ENCODE measurements at places on chromosomes 2 and 18.

DNA sequence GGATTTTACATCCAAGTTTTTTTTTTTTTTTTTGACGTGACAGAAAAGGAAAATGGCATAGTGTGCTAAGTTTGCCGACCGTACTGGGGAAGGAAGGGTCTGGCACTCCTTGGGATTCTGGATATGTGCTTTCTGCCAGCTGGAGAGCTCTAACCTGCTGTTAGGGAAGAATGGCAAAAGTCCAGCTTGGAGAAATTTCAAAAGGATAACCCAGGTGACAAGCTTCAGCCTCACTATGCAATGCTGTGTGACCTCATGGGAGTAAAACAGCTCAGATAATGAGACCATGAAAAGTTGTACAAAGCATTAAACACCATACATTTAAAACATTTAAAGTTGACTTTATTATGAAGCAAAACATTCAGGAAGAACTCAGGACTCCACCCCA is 10.3 kb upstream of the GPR45 start:
- DNase-seq: no peak

DNA sequence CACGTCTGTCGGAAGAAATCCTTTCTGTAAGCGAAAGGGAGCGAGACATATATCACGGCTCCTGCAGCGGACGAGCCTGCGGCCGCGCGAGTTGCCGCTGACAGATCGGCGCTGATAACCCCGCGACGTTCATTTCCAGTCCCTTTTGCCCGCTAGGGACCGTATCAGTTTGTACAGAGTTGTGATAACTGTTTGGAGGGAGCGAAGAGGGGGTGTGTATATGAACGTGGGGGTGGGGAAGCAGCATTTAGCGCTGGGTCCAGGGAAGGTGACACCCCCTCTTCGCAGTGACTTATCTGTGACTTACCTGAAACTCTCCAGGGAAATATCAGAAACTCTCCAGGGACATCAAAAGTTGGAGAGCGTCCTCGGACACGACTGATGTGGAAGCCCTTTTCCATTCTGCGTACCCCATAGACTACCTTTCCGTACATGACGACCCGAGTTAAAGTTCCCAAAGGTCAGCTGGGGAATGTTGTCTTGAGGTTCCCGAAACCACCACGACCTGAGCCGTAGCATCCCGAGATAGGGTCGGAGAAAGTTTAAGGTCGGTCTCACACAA is 948 bp upstream of the GATA6 start:
- no peak for DNase-seq

DNA sequence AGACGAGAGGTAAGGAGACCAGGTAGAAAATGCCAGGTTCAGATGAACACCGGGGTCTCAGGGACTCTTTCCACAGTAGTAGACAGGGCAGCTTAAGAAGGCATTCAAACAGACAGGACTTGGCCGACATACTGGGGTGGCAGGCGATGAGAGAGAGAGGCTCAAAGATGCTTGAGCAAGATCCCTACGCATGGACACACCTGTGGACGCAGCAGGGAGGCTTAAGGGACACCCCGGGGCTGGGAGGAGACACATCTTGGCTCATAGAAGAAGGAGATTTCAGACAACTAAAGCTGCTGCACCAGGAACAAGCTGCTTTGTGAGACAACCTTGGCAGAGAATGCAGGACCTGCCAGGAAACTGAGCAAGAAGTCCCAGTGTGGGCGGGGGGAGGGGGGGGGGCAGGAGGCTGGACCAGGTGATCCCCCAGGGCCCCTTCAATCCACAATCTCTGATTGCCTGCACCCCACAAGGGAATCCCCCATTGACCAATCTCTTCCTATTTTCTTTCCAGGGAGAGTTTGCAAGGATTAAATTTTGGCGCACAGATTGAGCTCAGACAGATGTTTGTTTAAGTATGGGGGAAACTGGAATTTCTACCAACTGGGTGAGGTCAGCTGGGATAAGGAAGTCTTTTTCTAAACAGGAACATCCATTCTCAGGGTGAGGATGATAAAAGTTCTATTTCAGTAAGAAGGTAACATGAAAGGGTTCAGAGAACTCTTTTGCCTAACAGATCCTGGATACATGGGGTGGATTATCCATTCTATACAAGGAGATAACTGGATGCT is 400.7 kb downstream of the NBAS start:
- DNase-seq: no peak

- no peak for DNase-seq
Measured at GRCh38 chr2:380221-380620, 92.3 kb upstream of the ALKAL2 start.

DNA sequence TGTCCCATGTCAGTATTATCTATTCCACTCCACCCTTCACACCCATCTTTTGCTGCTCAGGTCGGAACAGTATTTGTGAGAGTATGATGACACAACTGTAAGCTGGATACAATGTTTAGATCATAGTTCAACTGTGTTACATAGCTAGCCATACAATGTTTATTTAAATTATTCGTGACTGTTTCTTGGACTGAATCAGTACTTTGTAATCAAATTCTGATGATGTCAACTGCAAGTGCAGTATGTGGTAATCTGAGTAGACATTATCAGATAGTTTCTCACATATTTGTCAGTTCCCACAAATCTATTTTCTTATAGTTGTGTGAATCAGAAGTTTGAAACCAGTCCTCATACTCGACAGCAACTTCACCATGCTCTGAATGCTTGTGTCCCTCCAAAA is 177.6 kb downstream of the ZNF407 start:
- DNase-seq: no peak

GRCh38 chr2:30694286-30695055 is 112.8 kb downstream of the CAPN13 start:
- no peak for DNase-seq

GRCh38 chr2:41066168-41066567 is 614.3 kb upstream of the SLC8A1 start:
- DNase-seq: no peak

- DNase-seq: no peak
Measured at GRCh38 chr2:189287982-189288521, 108.5 kb upstream of the COL5A2 start.

DNA sequence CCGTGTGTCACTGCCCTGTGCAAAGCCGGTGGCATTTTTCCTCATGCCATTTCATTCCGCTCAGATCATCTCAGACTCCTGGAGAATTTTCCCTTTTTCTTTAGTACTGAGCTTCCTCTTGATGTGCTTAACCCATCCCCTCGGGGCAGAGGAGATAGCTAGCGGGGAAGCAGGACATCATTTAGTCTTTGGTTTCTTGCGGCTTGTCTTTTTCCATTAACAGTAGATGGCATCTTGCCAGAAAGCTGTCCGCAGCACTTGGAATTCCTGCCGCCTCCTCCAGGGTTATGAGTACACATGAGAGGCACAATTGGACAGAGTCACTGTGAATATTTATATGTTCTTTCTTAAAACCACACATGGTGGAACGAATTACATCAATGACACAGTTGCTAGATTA is 226.6 kb downstream of the ALPK2 start:
- no peak for DNase-seq

DNA sequence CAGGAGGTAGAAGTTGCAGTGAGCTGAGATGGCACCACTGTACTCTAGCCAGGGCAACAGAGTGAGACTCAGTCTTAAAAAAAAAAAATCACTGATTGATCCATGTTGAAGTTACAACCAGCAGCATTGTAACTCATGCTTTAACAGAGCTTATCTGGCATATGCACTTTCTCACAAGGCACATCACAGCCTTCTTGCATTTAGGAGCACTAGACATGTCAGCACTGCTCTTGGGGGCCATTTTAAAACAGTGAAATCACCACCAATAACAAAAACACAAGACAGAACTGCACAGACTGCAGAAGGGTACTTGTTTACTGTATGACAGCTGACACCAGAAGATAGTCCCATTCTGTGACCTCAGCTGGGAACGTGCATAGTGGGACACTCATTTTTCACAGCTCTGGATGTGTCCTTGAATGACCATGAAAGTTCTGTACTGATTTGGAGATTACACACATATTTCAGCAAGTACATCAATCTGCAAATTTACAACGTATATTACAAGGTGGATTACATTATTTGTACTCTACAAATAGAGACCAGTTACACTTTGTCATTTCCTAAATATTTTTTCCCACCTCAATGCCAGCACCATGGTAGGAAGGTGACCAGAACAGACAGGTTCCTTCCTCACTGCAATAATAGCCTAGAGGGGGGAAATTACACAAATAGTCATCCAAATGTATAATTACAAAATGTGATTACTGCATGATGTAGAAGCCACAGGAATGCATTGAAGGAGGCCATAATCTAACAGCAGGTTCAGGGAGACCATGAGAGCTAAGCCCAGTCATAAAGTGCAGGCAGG is 35.1 kb downstream of the CCBE1 start:
- no peak for DNase-seq

DNA sequence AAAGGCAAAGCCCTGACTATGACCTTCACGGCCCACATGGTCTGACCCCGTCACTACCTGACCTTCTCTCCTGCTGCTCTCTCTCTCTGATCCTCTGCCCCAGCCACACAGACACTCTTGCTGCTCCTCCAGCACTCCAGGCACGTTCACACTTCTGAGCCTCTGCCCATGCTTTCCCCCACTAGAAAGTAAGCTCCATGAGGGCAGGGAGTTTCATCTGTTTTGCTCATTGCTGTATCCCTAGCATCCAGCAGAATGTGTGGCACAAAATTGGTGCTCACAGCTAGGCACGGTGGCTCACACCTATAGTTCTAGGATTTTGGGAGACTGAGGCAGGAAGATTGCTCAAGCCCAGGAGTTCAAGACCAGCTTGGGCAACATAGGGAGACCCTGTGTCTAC is 52.5 kb upstream of the STPG4 start:
- no peak for DNase-seq

DNA sequence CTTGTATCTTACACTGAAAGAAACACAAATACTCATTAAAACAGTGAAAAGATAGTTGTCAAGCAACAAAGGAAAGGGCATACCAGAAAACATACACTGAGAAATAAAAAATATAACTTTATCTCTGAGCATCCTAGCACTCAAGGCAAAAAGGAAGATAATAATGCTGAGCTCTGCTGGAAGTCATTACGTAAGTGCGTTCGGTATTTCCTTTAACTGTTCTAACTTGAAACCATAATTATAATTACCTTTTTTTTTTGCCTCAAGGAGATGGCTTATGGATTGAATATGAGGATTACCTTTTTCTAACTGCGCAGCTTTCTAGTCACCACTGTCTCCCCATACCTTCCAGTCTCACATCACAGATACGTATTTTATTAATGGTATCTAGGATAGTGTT is 308.1 kb downstream of the GBX2 start:
- DNase-seq: no peak

DNA sequence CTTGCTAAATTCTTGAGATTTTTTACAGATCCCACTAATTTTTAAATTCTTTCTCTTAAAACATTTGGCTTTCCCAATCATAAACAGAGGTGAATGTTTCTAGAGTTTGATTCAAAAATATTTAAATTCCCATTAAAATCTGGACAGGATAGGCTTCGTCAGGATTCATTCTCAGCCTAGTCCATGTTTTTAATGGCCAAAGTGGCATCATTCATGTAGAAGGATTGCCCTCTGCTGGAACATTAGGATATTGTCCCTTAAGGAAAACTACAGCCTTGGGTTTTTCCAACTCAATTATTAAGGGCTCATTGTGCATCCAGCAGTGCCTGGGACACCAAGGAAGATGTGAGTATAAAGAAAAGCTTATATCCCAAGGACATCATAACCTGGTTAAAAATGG is 71.7 kb downstream of the TPGS2 start:
- no peak for DNase-seq

DNA sequence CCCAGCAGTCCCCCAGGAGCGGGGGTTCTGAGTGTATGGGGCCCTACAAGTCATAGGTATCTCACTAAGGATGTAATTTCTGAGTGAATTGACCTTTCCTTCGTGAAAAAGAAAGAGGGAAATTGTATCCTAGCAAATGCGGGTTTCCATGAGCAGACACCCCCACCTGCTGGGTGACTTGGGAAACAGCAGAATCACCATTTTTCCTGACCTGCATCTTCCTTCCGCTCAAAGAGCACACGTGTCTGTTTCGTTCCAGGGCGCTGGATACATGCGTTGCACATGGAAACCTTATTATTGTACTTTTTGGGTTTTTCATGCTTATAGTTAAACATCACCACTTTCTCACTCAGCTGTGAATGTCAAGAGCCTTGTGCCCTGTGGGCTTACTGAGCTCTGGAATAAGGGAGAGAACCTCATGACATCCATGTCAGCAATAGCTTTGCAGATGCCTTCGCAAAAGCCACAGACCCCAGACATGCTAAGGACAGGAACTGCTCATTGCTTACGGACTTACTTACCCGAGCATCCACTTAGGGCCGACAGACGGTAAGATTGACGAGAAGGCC is 132.8 kb downstream of the TPO start:
- DNase-seq: no peak

- no peak for DNase-seq
Measured at GRCh38 chr2:191051825-191052778, 38.1 kb upstream of the STAT1 start.

DNA sequence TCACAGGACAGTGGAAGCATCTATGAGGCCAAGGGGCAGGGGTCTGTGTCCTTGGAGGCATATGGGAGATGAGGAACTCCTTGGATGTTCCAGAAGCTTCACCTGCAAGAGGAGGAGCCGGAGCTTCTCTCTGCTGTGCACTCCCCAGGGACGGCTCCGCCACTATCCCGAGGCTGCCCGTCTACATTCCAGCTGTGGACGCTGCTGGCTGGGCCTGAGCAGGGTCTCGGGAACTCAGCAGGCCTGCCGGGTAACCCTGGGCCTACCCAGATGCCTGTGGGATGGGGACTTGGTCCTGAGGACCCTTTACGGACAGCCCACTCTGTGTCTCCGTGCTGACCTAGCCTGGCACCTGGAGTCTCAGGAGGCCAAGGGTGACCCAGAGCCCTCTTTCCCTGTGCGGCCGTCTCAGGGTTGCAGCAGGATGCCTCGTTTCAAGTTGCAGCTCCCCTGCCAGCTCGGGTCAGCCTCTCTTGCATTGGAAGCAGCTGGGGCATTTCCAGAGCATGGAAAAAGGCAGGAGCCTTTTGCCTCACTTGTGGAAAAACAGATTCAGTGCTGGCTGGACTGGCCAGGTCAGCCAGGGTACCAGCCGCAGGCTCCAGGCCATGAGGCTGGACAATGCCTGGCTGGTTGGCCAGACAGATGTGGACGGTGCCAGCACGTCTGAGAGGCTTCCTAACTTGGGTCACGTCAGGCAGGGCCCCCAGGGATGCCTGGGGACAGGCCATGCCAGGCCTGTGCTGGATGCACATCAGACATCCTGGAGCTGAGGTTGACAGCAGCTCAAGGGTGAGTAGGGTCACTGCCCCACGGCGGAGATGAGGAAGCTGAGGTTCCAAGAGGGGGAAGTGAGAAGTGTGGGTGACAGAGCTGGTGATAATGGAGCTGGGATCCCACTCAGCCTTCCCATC is 41.5 kb downstream of the SCTR start:
- no peak for DNase-seq

GRCh38 chr2:97988722-97989121 is 7.0 kb downstream of the TMEM131 start:
- no peak for DNase-seq

- DNase-seq: no peak
Measured at GRCh38 chr2:21452263-21452662, 328.5 kb downstream of the TDRD15 start.

GRCh38 chr2:128446049-128446873 is 127.6 kb upstream of the HS6ST1 start:
- DNase-seq: no peak

All from stimulated activated CD8-positive, alpha-beta memory T cell treated with anti-CD3 and anti-CD28 coated beads, Interleukin-4, amount 100 ng/mL, for 4 hours (primary cell).